ENCODE measurements at places on chromosomes 1 and 21. TPM values are rescaled to one million over a fixed set of nuclear protein-coding genes. Genes with fewer than 3 reads are reported as not detected.

The SYTL1 gene
- 2.4 TPM for total RNA-seq

The CR1L gene
- not detected for total RNA-seq

The ITLN2 gene
- not detected for total RNA-seq

The SMIM1 gene
- 35.5 TPM for total RNA-seq

The MROH9 gene
- total RNA-seq, result not detected

The IL22RA1 gene
- 1.1 TPM for total RNA-seq

The C4BPA gene
- 0.26 TPM for total RNA-seq

The SLC26A9 gene
- not detected for total RNA-seq

The OR10R2 gene
- total RNA-seq, result not detected

The APCS gene
- 0.33 TPM for total RNA-seq

The DCDC2B gene
- total RNA-seq, result not detected

The TSNAX gene
- total RNA-seq, result 40.0 TPM
